ENCODE measurements at places on chromosomes 3 and 15.

DNA sequence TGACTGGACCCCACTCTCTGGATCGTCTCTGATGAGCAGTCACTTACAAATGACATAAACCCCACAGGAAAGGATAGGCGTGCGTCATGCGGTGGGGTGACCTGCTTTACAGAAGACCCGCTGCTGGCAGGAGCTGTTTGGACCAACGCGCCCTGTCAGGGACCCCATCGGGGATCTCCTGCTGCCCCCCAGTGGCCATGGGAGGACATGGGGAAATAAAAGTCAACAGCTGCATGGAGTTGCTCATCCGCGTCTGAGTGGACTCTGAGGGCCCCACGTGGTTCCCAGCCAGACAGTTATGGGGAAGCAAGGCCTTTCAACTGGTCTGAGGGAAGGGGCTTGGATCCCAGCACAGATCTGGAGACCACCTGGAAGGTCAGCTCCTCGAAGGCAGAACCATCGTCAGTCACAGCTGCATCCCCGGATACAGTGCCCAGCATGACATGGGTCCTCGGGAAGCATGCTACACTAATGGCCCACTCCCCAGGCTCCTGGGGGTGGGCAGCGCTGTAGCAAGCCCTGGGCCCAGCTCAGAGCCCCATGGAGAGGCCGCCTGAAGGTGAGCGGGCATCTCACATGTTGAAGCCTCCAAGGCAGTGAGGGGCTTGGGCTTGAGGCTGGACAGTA, 32.1 kb downstream of the PTH1R start:
- DNase-seq = peak; percentile 66

DNA sequence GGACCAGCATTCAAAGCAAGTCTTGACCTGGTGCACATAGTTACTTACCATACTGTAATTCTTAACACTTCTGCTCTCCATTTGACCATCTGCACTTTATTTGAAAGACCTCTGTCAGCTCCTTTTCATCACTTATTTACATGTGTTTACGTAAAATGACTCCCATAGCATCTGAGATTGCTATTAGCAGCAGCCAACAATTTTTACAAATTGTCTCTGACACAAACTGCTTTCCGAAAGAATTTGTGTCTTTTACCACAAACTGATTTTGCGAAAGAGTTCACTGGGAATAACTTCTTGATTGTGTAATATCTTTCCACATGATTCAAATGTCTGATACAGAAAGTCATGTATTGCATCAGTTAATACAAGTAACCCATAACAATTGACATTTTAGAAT, 144.1 kb upstream of the PEX5L start:
- no peak for DNase-seq

DNA sequence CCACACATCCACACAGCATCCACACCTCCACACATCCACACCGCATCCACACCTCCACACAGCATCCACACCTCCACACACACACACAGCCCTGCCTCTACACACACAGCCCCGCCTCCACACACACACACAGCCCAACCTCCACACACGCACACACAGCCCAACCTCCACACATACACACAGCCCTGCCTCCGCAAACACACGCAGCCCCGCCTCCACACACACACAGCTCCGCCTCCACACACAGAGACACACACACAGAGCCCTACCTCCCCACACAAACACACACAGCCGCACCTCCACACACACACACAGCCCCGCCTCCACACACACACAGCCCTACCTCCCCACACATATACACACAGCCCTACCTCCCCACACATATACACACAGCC, 4.7 kb downstream of the MESP1 start:
- no peak for DNase-seq

DNA sequence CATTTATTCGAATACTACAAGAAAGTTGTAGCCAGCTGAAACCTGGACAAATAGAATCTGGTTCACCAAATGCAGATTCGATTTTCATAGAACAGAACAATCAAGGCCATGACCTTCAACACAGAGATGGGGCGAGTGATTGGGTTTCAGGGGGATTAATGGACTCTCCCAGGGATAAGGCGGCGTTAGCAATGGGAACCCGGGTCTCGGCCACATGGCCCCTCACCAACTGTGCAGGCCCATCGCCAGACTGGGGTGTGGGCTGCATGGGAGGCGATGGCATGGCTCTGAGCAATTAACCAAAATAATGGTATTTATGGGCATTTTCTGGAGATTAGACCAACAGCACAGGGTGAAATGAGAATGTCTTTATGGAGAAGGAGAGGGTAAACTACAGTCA, 34.2 kb downstream of the VGLL4 start:
- DNase-seq = no peak

DNA sequence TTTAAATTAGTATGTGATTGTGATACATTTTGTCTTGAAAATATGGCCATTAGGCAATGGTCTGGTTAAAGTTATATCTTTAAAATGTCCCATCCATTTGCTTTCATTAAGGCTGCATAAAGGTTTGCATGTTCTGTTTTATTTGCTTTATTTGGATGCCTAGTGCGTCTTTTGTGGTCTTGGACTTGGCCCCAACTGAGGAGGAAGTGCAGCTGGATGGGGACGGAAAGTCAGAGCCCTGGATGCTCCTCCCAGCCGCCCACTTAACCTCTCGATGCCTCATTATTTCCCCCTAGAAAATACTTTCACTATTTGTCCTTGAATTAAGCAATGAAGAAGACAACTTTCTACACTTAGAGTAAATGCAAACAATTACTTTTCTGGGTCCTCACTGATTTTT, 898.2 kb downstream of the MCTP2 start:
- DNase-seq = no peak

DNA sequence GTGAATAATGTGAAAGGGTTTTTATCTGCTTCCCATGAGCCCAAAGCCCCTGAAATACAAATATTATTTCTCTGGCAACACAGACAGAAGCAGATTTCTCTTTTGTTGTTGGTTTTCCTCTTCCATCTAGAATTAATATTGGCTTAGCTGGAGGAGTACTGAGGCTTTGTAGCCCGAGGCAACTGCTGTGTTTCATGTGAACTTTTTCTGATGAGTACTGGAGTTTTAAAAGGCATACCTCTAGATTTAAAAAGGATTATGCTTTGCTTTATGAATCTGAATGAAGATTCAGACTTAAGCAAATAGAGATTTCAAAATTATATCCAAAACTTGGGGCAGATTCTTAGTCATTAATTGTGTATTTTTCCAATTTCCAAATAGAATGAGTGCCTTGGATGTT, 50.9 kb downstream of the IQCH start:
- no peak for DNase-seq

DNA sequence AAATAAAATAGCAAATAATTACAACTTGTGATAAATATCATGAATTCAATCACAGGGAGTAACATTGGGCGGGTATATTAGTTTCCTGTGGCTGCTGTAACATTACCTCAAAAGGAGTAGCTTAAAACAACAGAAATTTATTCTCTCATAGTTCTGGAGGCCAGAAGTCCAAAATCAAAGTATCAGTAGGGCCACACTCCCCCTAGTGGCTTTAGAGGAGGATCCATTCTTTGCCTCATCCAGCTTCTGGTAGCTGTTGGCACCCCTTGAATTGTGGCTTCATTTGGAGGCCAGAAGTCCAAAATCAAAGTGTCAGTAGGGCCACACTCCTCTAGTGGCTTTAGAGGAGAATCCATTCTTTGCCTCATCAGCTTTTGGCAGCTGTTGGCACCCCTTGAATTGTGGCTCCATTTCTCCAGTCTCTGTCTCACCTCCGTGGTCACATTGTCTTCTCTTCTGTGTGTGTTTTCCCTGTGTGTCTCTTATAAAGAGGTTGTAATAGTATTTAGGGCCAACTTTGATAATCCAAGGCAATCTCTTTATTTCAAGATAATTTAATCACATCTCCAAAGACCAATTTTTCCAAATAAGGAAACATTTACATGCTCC, 3.1 kb upstream of the CFAP20DC start:
- DNase-seq = no peak

GRCh38 chr3:47612879-47613278, 34.2 kb upstream of the CSPG5 start:
- no peak for DNase-seq

- DNase-seq = no peak
Observed at GRCh38 chr3:11328196-11328945, 56.2 kb downstream of the ATG7 start.

GRCh38 chr3:61248496-61248895, 2.8 kb downstream of the FHIT start:
- DNase-seq = no peak

DNA sequence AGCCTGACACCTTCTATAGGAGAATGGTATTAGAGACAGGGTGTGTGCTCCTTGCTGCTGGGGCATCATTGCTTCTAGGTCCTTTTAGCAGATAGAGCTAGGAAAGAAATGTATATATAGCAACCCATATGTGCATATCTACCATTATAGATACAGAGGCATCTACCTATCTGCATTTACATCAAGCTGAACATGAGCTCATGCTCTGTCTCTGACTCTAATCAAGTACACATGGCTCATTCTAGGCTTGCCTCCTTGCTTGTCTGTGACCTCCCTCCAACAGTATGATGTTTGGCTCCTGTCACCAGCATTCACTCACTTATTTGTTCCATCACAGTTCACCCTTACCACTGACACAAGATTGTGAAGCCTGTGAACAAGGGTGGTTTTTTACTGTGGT, 133.4 kb downstream of the EEFSEC start:
- DNase-seq = no peak

DNA sequence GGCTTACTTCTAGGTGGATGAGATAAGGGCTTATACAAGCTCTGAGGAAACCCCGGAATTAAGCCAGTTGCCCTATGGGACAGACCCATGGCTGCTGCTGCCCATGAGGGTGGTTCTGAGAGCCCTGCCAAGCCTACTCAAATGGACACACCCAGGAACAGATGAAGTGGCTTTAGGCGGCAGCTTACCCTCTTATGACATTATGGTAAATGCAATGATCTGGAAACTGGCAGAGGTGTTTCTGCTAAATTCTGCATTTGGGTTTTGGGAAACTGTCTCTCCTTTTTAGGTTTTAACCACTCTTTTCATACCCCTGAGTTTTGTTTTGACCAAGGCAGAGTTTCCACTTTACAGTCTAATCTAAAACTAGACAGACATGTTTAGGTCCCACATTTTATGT, 9.0 kb upstream of the ZBED2 start:
- no peak for DNase-seq

DNA sequence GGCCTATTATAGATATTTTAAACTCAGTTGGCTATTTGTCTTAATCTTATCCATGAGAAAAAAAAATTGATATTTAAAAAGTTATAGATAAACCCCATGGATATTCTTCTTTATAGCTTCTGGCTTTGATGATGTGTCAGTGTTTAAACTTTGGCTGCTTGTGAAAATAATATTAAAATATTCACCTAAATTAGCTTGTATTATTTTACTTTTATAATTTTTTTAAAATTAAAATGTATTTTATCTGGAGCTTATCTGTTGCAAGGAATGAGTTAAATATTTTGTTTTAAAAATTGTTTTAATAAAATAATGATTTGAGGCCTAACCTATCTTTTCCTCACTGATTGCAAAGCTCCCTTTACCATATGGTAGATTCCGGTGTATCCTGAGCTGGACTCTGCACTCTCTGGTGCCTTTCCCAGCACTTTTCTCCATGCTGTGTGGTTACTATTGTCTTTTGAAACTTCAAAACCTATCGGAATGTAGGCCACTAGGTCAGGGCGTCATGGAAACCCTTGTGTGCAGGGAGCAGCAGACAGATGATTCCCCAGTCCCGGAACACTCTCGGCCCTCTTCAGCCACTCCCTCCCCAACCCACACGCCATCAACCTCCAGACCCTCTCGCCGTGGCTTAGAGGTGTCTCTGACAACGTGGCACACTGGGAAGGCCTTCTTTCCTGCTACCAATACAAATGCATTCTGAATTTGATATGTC, 252.3 kb upstream of the ATP10A start:
- DNase-seq = no peak

- DNase-seq = no peak
Observed at GRCh38 chr3:139671863-139672646, 5.7 kb downstream of the NMNAT3 start.

DNA sequence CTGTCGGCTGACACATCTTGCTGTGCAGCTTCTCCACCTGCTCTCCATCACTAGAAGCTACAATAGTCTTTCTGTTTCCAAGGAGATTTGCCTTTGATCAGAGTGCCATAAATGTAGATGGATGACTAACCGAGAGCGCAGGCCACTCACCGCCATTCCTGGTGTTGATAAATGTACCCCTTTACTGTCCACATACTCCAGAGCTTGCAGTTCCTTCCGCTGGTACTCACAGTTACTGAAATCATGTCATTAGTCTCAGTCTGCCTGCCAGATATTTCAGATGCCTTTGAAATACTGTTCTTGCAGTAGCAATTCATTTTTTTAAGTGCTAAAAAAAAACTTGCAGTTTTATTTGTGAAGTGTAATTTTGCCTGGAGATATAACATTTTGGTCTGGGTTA, 72.3 kb downstream of the BLM start:
- DNase-seq = no peak

DNA sequence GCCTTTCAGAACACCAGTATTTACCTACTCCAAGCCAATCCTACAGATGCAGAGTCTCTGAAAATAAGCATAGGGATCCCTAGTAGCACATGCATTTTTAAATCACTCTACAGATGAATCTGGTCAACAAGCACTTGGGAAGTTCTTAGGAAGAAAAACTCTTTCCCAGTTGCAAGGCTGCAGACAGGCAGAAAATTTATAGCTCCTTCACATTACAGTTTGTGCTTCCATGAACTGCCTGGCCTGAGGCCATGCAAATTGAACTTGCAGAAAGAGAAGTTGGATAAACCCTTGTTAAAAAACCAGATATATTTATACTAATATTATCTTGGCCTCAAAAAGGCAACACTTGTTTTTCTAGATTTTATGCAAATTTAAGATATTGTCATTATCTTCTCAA, 256.9 kb downstream of the EPHA3 start:
- no peak for DNase-seq

DNA sequence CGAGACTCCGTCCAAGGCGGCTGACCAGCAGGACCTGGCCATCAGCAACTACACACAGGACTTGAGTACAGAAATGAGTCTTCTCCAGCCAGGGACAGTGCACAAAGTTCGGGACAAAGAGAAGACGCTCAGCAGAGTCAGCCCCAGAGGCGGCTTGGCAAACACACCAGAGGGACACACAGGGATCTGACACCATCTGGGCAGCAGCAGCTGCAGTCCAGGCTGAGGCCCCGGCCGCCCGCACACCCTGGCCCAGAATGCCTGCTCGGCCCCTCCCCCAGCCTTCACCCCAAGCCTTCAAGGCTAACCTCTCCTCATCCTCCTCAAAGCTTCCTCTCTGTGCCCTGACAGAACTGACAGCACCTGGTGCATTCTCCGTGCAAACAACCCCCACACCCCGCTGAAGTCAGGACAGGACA, 61.1 kb downstream of the XXYLT1 start:
- DNase-seq = no peak

- DNase-seq = no peak
Observed at GRCh38 chr15:60957111-60957510, 272.0 kb downstream of the RORA start.

Measured in stimulated activated CD8-positive, alpha-beta memory T cell treated with anti-CD3 and anti-CD28 coated beads, Interleukin-12 subunit alpha, Interleukin-12 subunit beta, amount 100 ng/mL, for 4 hours (primary cell).